Ascending aorta (tissue), 2 donors: ENCODE measurements at places on chromosomes 13 and 19. TPM values are rescaled to one million over a fixed set of nuclear protein-coding genes. Genes with fewer than 3 reads are reported as not detected.

DNA sequence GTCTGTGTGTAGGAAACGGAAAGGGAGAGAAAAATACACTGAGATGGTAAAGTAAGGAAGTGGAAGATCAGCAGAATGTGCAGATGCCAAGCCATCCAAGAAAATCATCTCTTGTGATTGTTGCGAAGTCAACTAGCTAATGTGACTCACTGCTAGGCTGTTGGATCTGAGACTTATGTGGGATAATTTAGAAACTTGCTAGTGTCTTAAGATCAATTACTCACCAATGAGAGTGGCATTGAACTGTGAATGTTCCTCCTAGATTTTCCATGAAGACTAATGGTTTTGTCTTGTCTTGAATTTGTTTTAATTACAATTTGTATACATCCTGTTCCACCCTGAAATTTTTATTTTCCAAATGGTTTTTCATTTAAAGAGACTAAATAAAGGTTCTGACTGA is 771.6 kb downstream of the EFNB2 start:
- no peak for DNase-seq

DNA sequence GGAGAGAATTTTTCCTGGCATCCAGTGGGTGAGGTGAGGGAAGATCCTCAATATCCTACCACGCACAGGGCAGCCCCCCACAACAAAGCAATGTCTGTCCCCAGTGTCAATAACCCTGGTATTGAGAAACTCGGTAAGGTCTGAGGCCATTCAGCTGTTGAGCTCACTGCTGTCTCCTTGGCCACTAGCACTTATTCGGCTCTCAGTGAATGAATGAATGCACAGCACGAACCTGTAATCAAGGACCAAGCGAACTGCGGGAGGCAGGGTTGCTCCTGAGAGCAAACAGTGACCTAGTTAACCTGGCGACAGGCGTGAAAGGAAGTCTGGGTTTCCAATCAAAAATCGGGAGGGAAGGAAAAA is 640 bp downstream of the ZSCAN5A start:
- no peak for DNase-seq

DNA sequence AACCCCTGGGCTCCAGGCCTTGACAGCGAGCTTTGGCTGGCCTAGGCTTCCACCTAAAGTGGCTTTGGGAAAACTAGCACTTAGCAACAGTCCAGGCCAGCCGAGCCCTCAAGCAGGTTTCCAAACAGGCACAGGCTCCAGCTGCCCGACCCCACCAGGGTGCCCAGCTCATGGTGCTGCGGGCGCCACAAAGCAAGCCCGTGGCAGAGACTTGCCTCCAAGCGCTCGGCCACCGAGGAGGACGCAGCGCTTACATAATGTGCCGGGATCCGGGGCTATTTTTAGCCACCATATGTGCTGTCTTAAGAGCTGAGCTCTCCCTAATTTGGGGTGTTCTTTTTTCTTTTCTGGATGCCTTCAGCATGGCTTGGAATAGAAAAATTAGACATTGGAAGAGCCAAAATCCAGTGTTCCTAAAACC is 56.1 kb upstream of the F7 start:
- no peak for DNase-seq

YIPF2 gene
- 139 TPM for total RNA-seq

C1QTNF9 gene
- not detected for total RNA-seq
